ENCODE measurements at places on chromosomes 5 and 9.

- DNase-seq = no peak
Measured at GRCh38 chr5:170860818-170861666, 776 bp upstream of the RANBP17 start.

- no peak for DNase-seq
Measured at GRCh38 chr5:159891371-159891770, 24.9 kb upstream of the ADRA1B start.

GRCh38 chr5:123007754-123008153 is 28.8 kb downstream of the PPIC start:
- no peak for DNase-seq

- no peak for DNase-seq
Measured at GRCh38 chr5:166370928-166371690, 1920.3 kb upstream of the WWC1 start.

DNA sequence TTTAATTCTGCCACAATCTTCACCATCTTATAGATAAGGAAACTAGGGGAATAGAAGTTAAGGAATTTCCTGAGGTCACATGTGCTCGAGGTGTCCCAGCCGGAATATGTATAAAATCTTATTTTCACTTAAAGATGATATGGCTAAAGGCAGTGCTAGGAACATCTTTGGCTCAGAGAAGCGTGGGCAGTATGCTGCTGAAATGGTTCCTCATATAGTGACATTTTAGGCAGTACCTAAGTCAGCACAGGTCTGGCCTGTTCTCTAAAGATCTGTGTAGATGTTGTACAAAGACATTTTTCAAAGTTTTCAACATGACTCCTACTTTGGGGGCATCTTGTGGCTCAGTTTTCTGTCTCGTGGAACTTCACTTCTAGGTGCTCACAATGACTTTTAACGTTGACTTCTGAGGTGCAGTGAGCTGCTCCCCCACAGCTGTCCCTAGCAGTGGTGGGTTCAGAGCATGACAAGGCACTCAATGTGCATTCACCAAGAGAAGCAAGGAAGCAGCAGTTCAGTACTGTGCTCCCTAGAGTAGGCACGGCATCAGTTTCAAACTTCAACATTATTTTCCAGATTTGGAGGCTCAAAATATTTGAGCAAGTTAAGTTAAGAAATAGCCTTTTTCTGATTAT is 40.3 kb downstream of the TNFAIP8 start:
- DNase-seq = no peak

GRCh38 chr5:137308311-137308710 is 190.8 kb downstream of the SPOCK1 start:
- DNase-seq = no peak

- DNase-seq = no peak
Measured at GRCh38 chr5:164362835-164363234, 857.4 kb downstream of the MAT2B start.

DNA sequence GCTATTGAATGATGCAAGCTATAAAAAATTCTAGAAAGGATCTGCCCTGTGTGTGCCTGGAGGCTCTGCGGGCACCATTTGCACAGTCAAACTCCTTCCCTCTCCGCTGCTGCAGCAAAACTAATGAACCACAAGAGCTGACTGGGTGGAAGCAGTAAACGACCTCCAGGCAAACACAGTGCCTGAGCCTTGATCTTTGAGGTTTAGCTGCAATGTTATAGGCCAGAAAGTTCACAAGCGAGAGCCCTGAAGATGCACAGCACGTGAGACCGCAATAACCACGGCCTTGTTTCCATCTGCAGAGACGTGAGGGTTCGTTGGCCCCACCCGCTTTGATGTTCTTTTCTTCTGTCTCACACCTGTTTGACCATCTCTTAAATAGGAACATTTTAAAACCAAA is 69.2 kb upstream of the S1PR3 start:
- no peak for DNase-seq

DNA sequence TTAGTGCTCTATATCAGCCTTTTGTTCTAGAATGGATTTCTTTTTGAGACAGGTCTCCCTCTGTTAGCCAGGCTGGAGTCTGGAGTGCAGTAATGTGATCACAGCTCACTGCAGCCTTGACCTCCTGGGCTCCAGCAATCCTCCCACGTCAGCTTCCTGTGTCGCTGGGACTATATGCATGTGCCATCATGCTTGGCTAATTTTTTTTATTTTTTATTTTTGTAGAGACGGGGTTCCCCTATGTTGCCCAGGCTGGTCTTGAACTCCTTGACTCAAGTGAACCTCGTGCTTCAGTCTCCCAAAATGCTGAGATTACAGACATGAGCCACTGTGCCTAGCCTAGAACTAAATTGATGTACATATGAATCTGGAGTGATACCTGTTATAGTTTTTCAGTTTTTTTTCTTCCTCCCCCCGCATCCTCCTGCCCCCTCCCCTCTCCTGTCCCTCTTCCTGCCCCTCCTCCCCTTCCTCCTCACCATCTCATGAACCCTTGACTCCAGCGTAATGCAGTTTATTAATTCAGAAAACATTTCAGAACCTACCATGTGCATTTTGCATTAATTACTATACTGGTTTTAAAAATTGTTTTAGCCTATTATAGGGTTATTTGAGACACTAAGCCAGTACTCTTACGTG is 37.4 kb upstream of the TNFAIP8 start:
- no peak for DNase-seq

DNA sequence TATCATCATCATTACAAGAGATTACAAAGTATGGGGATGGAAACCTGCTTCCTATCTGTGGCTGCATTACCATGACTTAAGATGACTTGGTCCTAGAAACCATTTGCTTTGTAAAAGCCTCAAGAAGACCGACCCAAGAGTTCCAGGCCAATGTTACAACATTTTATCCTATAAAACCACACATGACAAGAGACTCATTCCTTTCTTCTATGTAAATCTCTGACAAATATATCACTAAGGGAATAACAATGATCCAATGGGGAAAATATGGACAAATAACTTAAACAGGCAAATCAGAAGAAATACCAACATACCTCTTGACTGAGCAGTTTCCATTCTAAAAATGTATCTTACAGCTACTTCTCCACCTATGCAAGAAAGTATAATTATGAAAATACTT is 44.3 kb upstream of the VPS13A start:
- no peak for DNase-seq

GRCh38 chr5:149953436-149954121 is 7.0 kb upstream of the SLC26A2 start:
- DNase-seq = no peak

GRCh38 chr5:6246820-6247437 is 131.4 kb downstream of the MED10 start:
- DNase-seq = no peak

DNA sequence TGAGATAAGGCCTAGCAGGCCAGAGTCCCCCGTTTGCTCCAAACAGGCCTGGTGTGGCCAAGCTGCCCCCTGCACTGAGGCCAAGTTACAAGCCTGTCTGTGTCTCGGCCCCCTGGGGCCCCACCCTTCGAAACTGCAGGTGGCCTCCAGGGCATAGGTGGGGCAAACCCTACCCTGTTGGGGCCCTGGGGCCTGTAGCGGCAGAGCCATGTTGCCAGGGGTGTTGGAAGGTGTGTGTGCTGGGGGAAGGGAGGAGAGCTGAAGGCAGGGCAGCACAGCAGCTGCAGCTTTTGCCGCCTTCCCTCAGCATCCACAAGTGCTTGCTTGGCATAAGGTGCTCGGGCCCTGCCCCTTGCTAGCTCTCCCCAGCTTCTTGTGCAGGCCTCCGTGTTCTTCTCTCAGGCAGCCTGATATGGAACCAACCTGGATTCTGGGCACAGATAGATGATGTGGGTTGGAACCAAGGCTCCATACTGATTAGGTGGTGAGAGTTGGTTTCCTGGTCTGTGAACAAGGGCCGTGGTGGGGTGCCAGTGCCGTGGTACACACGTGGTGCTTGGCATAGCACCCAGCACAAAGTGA is 12.7 kb downstream of the IRF1 start:
- DNase-seq = no peak

DNA sequence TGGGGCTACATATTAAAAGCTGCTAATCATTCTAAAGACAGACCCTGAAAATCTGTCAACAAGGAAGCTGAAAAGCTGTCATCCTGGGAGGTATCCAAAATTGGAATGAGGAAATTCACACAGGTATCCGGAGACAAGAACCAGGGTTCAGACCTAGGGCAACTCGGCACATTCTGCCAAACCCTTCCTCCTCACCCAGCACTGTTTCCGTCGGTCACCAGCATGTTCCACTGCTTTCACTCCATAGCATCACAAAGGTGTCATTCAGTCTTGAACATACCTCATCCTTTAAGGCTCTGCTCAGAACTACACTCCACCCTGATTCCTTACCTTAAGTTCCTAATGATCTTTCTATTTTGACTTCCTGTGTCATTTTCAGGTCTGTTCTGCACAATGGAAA is 153.1 kb upstream of the RASA1 start:
- no peak for DNase-seq

GRCh38 chr5:164505791-164506190 is 1000.4 kb downstream of the MAT2B start:
- DNase-seq = no peak

- DNase-seq = no peak
Measured at GRCh38 chr5:16855485-16855884, 80.6 kb downstream of the MYO10 start.

GRCh38 chr5:1265026-1265425 is 29.8 kb downstream of the TERT start:
- DNase-seq = no peak

- no peak for DNase-seq
Measured at GRCh38 chr9:124001458-124001799, 10.1 kb upstream of the LHX2 start.

DNA sequence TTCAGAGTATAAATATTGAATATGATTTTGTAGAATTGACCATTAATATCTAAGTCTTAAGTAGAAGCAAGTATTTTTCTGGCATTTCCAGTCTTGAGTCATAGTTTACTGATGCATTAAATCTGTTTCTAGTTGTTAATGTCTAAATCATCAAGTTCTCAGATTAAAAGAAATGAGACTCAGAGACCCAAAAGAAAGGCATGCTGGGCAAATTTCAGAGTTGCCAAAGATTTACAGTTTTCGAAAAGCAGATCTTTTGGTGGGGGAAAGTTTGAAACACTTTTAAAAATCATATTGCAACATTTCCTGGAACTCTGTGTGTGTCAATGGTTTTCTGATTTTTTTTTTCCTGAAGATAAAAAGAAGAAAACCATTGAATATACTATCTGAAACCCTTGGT is 60.9 kb downstream of the ANKRD55 start:
- DNase-seq = no peak

GRCh38 chr5:10229306-10230048 is 20.2 kb downstream of the ATPSCKMT start:
- no peak for DNase-seq

DNA sequence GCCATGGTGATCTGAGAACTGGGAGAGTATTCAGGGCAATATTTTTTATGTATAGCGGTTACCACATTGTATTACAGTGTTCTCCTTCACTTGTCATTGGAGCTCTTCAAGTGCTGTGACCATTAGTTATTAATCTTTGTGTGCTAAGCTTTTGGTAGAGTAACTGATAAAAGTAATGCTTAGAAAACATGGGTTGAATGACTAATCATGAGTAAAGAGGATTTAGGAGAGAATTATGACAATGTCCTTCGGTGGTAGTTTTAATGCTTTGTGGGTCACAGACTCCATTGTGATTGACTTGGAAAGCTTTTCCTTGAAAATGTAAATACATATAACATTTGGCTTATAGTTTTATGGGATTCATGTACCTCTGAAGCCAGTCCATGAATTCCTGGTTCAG is 21.4 kb downstream of the TGFBR1 start:
- DNase-seq = no peak

- DNase-seq = no peak
Measured at GRCh38 chr9:93569621-93570174, 6.7 kb upstream of the PHF2 start.

DNA sequence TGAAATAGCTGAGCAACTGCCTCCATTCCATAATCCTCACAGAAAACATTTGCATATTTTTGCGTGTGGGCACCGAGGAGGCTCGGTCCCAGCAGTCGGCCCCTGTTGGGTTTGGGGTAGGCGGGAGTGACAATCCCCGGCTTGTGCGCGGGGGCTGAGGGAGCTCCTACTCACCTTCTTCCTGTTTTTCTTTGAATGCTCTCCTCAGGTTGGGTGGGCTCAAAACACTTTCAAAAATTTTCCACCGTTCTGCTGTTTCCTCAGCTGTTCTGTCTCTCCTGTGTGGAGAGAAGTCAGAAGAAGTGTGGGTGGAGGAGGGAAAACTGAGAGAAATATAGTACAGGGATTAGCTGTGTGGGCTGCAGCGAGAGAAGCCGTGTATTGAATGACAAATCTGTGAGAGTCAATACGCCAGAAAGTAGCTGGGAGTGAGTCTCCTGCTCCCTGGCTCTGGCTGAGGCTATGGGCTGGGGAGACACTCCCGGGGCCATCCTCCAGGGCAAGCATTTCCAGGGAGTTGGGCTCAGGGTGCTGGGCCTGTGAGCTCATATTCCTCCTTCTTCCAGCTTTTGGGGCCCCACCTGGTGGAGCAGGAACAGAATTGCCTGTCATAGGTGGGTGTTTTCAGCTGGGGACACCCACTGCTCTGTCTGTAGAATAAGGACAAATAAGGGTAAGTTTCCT is 84.7 kb downstream of the CMYA5 start:
- peak; percentile 20 for DNase-seq

GRCh38 chr5:157164521-157164920 is 1.5 kb downstream of the GARIN3 start:
- DNase-seq = no peak

- no peak for DNase-seq
Measured at GRCh38 chr5:133425222-133425621, 187.1 kb downstream of the FSTL4 start.

GRCh38 chr5:34685485-34686165 is 29.5 kb downstream of the RAI14 start:
- DNase-seq = peak; percentile 43

DNA sequence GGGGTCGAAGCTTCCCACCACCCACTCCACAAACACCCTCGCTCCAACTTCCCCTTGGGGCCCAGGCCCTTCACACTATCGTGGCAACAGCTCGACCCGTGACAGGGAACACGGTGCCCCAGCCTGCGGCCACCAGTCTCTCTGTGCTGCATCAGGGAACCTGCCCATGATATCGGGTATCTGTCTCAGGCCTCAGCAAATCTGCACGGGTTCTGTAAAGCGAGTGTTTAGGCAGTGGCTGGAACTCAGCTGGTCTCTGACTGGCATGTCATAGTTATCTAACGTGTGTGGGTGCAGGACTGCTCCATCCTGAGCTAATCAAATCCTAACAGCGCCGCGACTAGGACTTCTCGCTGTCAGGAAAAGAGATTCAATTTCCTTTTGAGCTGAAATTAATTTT is 42.9 kb downstream of the DBH start:
- DNase-seq = no peak

GRCh38 chr5:95841914-95842812 is 19.6 kb upstream of the GLRX start:
- DNase-seq = no peak

GRCh38 chr5:125833398-125833797 is 589.8 kb upstream of the GRAMD2B start:
- DNase-seq = no peak

GRCh38 chr9:134348404-134349155 is 22.3 kb downstream of the RXRA start:
- DNase-seq = no peak

- peak; percentile 28 for DNase-seq
Measured at GRCh38 chr5:20678814-20679298, 690.9 kb upstream of the CDH18 start.

All from SW 1271 (cell line).